Caco-2 (cell line): ENCODE measurements at places on chromosomes 1 and 21. TPM values are rescaled to one million over a fixed set of nuclear protein-coding genes. Genes with fewer than 3 reads are reported as not detected.

The ZNF593 gene
- total RNA-seq = 50.0 and 50.8 TPM in 2 replicates

- no peak for DNase-seq
Observed at GRCh38 chr1:100528871-100529270, 9.1 kb upstream of the GPR88 start.

DNA sequence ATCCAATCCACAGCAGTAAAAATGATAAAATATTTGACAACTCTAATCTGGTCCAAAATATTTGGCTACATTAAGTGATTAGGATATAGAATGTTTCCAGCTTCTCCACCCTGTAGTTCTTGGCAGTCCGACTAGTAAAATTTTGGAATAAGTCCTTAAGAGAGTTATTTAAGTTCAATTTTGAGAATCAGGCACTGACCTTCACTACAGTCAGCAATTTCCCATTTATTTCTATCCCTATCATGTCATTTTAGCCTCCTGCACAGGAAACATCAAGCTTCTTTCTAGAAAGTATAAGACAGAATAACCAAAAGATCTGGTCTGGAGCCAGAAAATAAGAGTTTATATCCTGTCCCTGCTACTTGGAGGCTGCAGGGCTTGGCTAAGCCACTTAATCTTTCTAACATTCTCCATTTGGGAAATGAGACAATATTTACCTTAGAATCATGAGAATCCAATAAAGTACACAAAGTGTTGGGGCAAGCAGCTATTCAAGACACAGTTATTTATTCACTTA, 162.2 kb downstream of the DPYD start:
- no peak for DNase-seq

The PADI4 gene
- total RNA-seq = not detected in 2 replicates

GRCh38 chr21:17427831-17428483, 84.9 kb upstream of the CXADR start:
- DNase-seq = no peak

The CRNN gene
- not detected in 2 replicates for total RNA-seq

- DNase-seq = no peak
Observed at GRCh38 chr1:235802573-235803346, 63.9 kb downstream of the LYST start.

The UBIAD1 gene
- total RNA-seq = 13.9 and 17.0 TPM in 2 replicates

- DNase-seq = no peak
Observed at GRCh38 chr1:156964441-156964840, 44.0 kb downstream of the LRRC71 start.

The GUCA2A gene
- total RNA-seq = 24.1 and 28.8 TPM in 2 replicates

GRCh38 chr1:215114154-215114933, 31.8 kb downstream of the KCNK2 start:
- no peak for DNase-seq

- DNase-seq = no peak
Observed at GRCh38 chr1:1462318-1462966, 9.1 kb upstream of the ATAD3B start.

DNA sequence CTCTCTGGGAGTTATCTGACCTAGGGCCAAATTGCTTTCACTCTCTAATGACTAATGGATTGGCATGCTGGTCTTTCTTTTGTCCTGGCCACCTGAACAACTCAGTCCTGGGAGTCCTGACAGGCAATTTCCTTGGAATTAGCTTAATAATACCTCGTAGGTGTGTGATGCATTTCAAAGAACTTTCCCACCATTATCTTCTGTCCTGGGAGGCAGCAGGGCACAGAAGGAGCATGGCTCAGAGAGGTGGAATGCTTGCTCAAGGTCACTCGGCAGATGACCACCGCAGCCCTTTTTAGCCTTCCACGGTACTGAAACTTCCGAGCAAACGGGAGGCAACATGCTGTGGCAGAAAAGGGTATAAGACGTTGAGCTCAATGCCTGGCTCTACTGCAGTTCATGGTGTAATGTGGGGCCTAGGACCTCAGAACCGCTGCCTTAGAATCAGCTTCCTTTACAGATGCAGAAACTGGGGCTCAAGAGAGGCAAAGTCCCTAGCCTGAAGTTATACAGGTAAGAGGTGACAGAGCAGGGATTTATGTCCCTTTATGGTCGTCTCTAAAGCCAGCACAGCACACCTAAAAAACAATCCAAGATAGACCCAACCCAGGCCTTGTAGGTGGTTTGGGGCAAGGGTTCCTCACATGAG, 3.2 kb downstream of the ID3 start:
- no peak for DNase-seq

DNA sequence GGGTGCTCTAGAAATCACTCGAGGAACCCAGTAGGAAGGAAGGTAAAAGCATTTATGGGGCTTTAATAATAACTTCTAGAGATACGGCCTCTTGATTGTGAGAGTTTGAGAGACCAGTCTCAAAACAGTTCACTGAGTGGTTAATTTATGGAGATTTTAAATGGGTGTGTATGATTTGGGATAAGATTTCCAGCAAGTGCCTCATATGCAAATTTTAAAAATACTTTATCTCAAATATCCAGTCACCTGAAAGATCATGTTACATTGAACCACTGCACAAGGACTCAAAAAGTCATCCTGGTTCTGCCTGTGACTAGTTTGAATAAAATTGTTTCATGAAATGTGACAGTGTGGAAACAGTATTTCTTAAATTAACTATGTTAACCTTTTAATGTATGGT, 64.5 kb downstream of the HUNK start:
- no peak for DNase-seq

- no peak for DNase-seq
Observed at GRCh38 chr1:79694241-79694640, 687.7 kb upstream of the ADGRL4 start.

GRCh38 chr1:115275216-115275615, 62.8 kb downstream of the NGF start:
- no peak for DNase-seq

The UBE2U gene
- not detected in 2 replicates for total RNA-seq

DNA sequence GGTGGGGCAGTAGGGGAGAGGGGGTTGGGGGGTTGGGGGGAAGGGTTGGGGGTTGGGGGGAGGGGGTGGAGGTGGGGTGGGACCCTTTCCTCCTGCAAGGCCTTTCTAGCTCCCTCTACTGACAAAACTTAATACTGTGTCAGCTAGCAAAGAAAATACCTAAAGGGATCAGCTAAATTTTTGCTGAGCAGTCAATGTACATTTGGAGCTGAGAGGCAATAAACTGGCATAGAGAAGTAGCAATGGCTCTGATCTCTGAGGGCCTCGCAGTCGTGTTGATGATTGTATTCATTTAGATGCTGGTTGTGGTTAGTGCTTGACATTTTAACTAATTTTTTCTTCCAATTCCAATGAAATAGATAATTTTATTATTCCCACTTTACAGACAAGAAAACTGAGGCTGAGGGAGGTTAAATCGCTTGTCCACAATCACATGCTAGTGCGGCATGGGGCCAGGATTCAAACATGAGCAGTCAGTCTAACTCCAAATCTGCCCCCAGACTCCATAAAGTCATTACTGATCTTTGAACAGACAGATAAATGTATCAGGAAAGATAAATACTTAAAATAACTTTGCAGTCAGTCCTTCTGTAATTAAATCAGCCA, 357.1 kb downstream of the DISC1 start:
- no peak for DNase-seq

The ZNF648 gene
- not detected in 2 replicates for total RNA-seq

- DNase-seq = peak; percentile 42
Observed at GRCh38 chr21:44874497-44875315, 1.2 kb upstream of the PTTG1IP start.

The AVPR1B gene
- total RNA-seq = not detected in 2 replicates

The OR6K2 gene
- not detected in 2 replicates for total RNA-seq

DNA sequence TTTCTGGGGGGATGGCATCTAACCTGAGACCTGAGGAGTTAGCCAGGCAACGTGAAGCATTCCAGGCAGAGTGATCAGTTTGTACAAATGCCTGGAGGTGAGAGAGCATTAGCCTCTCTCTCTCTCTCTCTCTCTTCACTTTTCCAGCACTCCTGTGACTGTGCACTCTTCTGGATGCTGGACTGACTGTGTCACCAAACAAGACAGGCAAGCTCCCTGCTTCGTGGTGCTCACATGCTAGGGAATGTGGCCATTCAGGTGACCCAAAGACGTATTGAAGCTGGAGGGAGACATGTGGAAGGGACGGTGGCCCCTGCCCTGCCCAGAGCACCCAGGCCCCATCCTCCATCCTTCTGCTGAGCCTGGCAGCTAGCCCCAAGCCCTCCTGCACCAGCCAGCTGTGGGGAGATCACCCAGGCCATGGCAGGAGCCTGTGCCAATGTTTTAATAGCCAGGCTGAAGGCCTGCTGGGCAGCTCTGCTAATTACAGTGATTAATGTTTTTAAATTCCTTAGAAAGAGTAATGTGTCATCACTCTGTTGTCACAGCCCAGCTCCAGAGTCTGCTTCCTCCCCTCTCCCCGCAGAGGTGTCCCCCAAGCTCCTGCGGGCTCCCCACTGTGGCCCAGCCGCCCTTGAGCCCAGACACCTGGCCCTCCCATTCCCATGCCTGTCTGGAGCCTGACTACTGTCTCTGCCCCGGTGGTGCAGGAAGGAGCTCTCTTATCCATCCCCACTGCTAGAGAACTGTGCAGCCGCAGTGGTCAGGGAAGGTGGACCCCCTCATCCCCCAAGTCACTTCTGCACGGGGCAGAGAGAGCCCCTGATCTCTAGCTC, 48.9 kb downstream of the UBIAD1 start:
- DNase-seq = no peak

The SUSD4 gene
- 31.4 and 36.7 TPM in 2 replicates for total RNA-seq

The TLCD4 gene
- total RNA-seq = 14.1 TPM in 2 replicates

GRCh38 chr1:175514387-175514953, 228.9 kb downstream of the TNR start:
- no peak for DNase-seq

GRCh38 chr21:25175938-25176337, 431.3 kb downstream of the MRPL39 start:
- DNase-seq = no peak

- DNase-seq = no peak
Observed at GRCh38 chr1:18144916-18145647, 37.5 kb downstream of the IGSF21 start.

DNA sequence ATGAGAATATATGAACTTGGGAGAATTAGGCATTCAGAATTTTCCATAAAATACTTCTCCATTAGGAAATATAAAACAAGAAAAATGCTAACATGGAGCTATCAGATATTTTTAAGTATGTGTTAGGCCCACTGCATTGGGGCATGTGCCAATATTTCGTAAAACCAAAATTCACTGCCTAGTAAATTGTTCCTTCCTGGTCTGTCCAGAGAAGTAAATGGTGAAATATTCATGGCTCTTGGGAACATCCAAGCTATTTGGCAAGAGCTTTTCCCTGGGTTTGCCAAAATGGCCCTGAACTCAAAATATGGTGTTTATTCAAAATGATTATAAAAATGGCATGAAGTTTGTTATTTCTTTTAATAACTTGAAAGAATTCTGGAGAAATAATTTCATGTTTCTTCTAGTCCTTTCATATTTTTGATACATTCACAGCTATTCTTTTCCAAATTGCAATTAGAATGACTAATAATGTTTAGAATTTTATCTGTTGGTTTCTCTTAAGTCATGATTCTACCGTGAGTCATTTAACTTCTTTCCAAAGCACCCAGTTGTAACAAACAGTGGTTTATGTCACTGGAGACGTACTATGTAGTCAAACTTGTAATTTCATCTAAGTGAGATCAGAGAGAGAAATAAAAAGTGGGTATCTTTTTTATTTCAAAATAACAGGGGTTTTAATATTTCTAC, 25.7 kb upstream of the SLC19A2 start:
- DNase-seq = no peak

DNA sequence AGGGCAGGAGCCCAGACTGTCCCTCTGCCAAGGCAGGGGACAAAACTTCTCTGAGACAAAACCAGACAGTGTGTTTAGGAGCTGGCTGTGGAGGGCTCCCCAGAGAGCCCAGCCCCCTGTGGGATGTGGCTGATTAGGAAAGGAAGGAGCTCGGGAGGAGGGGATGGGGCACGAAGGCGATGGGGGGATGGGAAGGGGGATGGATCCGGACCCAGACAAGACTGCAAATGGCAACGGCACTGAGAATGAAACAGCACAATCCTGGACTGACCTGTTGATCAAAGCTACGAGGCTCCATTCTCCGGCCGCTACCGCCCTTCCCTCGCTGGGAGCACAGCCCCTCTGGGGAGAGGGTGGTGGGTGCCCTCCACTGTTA, 33.1 kb downstream of the FOXO6 start:
- DNase-seq = no peak

The HLX gene
- total RNA-seq = 0.28 TPM in 1 of 2 replicates, not detected in the other

DNA sequence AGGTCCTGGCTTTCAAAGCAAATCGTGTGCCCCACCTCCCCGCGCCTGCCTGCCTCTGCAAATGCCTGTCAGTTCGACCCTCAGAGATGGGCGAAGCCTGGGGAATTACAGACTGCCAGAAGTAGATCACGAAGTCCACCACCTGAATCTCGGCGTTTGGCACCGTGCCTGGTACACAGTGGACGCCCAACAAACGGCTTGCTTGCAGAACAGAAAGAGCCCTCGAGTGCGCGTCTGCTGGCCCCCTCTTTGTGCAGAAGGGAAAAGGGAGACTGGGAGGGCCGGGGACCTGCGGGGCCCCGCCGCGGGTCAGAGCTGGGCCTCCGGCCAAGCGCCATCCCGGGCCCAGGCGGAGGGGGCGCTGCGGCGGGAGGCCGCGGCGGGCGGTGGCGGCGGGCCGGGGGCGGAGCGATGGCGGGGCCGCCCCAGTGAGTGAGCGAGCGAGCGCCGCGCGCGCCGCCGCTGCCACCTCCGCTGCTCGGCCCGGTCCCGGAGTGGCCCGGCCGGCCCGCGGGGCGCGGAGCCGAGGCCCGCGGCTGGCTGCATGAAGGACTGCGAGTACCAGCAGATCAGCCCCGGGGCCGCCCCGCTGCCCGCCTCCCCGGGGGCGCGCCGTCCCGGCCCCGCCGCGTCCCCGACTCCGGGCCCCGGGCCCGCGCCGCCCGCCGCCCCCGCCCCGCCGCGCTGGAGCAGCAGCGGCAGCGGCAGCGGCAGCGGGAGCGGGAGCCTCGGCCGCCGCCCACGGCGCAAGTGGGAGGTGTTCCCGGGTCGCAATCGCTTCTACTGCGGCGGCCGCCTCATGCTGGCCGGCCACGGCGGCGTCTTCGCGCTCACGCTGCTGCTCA, at the start of gene ZDHHC18:
Gene ZDHHC18, plus strand, starts transcription at position 428 of the 845 bp plus-strand sequence. Its CDS starts 117 bp downstream, at position 545.
- DNase-seq = peak; percentile 77

The MAP10 gene
- not detected in 2 replicates for total RNA-seq

GRCh38 chr1:170049176-170049800, 25.2 kb downstream of the KIFAP3 start:
- DNase-seq = no peak

GRCh38 chr1:37174876-37175275, 140.6 kb upstream of the GRIK3 start:
- DNase-seq = no peak

GRCh38 chr1:108590957-108591356, 31.1 kb downstream of the EEIG2 start:
- DNase-seq = no peak

The MRPL37 gene
- total RNA-seq = 95.4 and 95.6 TPM in 2 replicates

GRCh38 chr21:19026911-19027310, 623.3 kb upstream of the TMPRSS15 start:
- DNase-seq = no peak

The C1orf94 gene
- not detected in 2 replicates for total RNA-seq
